Osteocyte (in vitro differentiated cells): ENCODE measurements at places on chromosomes 3 and 15. TPM values are rescaled to one million over a fixed set of nuclear protein-coding genes. Genes with fewer than 3 reads are reported as not detected.

DNA sequence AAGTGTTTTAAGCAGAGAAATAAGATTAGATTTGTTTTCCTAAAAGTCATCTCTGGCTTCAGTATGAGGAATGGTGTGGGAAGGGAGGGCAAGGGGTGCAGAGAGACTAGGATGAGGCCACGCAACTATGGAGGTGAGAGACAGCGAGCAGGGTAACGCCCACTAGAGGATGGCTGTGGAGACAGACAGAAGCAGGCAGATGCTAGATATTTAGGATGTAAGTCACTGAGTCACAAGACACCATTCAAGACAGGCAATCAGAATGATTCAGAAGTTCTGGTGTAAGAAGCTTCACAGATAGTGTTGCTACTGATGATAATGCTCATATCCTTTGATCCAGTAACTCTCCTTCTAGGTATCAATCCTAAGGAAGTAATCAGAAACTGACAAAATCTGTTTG, 19.1 kb downstream of the HSPBAP1 start:
- DNase-seq = no peak
- no peaks in the 10 kb centered on the region for H3K27me3 ChIP-seq
- no peaks in the 10 kb centered on the region for H3K4me1 ChIP-seq
- peaks cover 11% of the 10 kb centered on the region for H3K36me3 ChIP-seq

DNA sequence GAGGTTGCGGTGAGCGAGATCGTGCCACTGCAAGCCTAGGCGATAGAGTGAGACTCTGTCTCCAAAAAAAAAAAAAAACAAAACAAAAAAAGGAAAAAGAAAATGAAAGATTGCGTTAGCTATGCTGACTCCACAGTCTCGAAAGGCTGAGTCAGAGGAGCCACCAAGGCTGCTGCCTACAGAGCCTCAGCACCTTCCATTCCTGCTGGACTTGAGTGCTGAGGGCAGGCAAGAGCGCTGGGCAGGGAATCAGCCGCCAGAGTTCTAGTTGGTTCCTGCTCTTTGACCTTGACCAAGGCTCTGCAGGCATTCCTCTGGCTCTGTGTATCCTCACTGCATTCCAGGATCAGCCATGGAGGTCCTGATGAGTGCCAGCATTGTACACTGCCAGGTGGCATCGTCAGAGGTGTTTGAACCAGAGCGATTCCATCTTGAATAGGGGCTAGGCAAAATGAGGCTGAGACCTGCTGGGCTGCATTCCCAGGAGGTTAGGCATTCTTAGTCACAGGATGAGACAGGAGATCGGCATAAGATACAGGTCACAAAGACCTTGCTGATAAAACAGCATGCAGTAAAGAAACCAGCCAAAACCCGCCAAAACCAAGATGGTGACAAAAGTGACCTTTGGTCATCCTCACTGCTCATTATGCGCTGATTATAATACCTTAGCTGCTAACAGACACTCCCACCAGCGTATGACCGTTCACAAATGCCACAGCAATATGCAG, 5.9 kb downstream of the MESP2 start:
- no peaks in the 10 kb centered on the region for H3K27me3 ChIP-seq
- H3K27ac ChIP-seq = peak overlapping the region; percentile 49
- no peak for DNase-seq
- peaks cover 29% of the 10 kb centered on the region for H3K4me1 ChIP-seq
- H3K4me3 ChIP-seq = no peak overlapping the region
- H3K36me3 ChIP-seq = peaks cover 8% of the 10 kb centered on the region

GRCh38 chr3:32596909-32597369, 26.3 kb upstream of the DYNC1LI1 start:
- no peaks in the 10 kb centered on the region for H3K36me3 ChIP-seq
- H3K27me3 ChIP-seq = no peaks in the 10 kb centered on the region
- H3K27ac ChIP-seq = peak overlapping the region; percentile 50
- H3K4me1 ChIP-seq = peaks cover 33% of the 10 kb centered on the region
- no peak for DNase-seq
- no peak overlapping the region for H3K4me3 ChIP-seq

DNA sequence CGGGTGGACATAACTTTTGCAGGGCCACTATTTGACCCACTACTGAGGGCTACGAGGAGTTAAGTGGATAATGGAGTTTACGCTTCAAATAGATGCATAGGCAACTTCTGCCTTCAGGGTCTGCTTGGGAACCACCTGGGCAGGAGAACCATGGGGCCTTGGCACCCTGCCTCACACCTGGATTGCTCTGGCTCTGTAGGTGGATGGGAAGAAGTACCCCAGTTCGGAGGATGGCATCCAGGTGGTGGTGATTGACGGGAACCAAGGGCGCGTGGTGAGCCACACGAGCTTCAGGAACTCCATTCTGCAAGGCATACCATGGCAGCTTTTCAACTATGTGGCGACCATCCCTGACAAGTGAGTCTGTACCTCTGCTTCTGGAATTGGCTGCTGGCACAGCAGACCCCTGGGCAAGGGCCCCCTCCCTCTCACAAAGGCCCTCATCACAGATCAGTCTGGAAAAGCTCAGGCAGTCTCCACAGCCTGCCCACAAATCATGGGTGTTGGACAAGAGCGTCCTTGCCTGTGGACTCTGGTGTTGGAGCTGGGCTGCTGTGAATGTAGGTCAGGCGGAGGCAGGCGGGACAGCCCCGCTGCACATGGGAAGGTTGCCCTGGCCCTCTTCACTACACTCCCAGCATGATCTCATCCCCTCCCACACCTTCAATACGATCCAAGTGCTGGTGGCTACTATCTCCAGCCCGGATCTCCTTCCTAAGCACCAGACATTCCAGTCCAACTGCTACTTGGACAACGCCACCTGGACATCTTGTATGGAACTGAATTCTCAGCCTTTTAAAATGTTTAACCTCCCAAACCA, 46.7 kb downstream of the MESD start:
- no peak overlapping the region for H3K4me3 ChIP-seq
- peaks cover 5% of the 10 kb centered on the region for H3K4me1 ChIP-seq
- H3K36me3 ChIP-seq = peaks cover 81% of the 10 kb centered on the region
- no peaks in the 10 kb centered on the region for H3K27me3 ChIP-seq
- DNase-seq = no peak

GRCh38 chr3:107013641-107014040, 363.6 kb upstream of the CCDC54 start:
- H3K4me3 ChIP-seq = no peak overlapping the region
- DNase-seq = no peak
- H3K27me3 ChIP-seq = no peaks in the 10 kb centered on the region

DNA sequence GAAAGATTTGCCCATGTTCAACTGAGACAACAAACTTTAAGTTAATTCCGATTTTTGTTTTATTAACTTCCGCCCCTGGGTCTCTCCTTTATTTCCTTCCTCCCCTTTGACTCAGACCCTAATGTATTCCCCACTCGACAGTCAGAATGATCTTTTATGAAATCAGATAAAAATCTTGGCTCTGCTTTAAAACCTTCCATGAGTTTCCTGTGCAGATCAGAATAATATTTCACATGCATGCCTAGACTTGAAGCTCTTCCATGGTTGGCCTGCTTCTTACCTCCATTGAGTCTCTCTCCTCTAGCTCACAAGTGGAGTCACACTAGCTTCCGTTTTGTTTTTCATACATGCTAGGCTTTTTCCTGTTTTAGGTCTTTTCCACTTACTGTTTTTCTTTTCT, 116.8 kb upstream of the SPATA16 start:
- no peak for DNase-seq
- H3K4me3 ChIP-seq = no peak overlapping the region
- no peaks in the 10 kb centered on the region for H3K4me1 ChIP-seq
- H3K27me3 ChIP-seq = peaks cover 13% of the 10 kb centered on the region
- no peaks in the 10 kb centered on the region for H3K36me3 ChIP-seq

DNA sequence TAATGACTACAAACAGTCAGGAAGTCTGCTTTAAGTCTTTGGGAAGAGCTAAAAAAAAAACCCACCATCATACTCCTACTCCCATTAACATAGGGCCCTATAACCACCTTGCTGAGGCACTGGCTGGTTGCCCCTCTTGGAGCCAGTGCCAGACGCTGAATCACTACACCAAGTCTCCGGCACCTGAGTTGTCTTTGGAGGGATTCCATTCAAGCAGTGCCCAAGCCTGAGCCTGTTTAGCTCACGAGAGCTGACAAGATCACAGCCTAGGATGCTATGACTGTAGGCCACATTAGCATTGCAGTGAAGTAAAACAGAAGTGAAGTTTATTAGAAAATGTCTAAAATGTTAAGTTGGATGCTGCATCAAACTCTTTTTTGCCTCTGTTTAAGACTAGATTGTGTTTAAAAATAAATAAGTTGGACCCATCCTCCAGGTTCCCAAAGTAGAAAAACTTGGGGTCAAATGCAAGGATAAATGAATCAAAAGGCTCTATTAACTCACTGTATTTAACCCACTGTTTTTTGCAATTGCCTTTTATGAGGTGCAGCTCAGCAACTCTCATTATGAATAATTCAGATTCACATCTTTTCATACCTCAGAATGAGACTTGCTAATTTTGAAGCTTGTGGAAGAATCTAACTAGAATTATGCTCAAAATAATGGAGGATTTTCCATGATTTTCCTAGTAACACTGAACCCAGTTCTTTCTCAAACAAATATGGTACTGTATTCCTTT, 461.9 kb downstream of the FOXP1 start:
- no peak overlapping the region for H3K4me3 ChIP-seq
- H3K27ac ChIP-seq = no peak overlapping the region
- H3K4me1 ChIP-seq = peaks cover 49% of the 10 kb centered on the region
- H3K36me3 ChIP-seq = peaks cover 12% of the 10 kb centered on the region

DNA sequence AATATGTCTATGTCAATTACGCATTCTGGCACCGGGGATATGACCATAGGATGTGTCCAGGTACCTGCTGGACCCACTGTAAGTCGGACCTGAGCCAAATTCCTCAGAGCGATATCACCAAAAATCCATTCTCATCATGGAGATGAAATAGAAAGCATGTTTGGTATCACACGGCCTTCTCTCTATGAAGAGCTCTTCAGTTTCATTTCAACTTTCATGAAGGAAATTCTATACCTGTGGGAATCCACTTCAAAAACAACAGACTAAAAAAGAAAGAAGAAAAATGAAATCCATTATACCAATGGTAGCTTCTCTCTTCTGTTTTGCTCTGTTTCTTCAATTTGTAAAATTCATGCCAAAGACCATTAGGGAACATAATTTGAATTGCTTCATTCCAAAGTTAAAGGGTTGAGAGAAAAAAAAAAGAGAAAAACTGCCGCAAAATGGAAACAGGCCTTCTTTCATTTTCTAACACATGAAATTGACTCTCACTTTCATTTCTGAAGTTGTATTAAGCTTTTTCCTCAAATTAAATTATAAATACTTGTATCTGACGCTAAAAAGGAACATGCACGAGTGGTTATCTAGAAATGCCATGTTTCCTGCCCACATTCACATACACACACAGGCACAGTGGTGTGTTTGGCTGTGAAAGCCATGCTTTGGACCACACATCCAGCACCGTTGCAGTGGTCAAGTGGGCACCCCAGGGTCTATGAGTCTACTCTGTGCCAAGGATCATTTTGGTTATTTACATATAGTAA, 46.9 kb upstream of the DIPK2A start:
- no peaks in the 10 kb centered on the region for H3K4me1 ChIP-seq
- H3K4me3 ChIP-seq = no peak overlapping the region
- H3K36me3 ChIP-seq = no peaks in the 10 kb centered on the region

DNA sequence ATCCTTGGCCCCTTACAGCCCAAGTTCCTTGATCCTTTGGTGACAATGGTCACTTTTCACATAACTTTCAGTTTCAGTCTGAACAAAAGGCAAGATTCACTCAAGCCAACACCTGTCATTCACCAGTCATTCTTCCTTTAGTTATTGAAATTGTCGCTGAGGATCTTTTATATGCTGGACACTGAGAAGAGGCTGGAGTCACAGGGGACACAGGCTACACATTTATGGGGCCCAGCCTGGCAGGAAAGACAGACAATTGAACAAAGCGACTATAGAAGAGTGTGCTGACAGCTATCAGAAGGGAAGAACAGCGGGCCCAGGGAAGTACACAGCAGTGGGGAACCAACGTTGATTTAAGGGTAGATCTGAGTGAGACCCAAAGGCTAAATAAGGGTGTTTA, 69.8 kb upstream of the PROK2 start:
- no peak for DNase-seq
- H3K4me3 ChIP-seq = no peak overlapping the region
- H3K4me1 ChIP-seq = no peaks in the 10 kb centered on the region
- H3K36me3 ChIP-seq = no peaks in the 10 kb centered on the region
- H3K27me3 ChIP-seq = peaks cover 41% of the 10 kb centered on the region
- no peak overlapping the region for H3K27ac ChIP-seq

GRCh38 chr3:194204042-194204987, 68.4 kb downstream of the HES1 start:
- peaks cover 20% of the 10 kb centered on the region for H3K4me1 ChIP-seq
- peaks cover 54% of the 10 kb centered on the region for H3K27me3 ChIP-seq
- no peak overlapping the region for H3K27ac ChIP-seq
- peak overlapping the region; percentile 42 for H3K4me3 ChIP-seq
- H3K36me3 ChIP-seq = no peaks in the 10 kb centered on the region

DNA sequence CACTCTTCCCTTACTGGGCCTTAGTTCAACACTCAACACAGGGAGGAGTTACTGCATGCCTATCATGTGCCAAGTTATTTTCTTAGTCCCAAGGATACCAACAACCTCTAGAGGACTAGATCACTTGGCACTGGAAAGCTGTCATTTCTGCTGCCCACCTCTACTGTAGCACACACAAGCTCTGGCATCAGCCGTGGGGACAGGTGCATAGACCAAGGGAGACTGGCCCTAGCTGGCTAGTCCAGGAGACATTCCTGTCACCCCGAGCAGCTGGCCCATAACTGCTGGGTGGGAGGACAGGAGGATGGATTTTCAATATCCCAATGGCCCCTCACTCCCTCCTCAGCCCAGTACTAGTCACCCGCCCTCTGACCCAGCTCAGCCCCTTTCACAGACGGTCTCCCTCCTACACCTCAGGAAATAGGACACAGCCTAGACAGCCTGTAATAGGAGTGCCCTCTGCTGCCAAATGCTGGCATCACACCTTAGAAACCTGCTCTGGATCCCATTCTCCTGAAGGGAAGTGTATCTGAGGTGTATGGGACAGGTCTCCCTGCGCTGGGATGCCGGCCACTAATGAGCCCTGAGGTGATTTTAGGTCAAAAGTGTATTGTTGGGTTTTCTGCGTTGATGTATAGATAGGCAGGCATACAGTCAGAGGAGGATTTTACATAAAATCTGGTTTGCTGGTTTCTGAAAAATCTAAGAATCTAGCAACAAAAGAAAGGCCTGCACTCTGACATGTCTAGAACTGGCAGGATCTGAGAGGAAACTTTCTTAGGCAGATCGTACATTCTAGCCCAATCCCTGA, 3.4 kb upstream of the DZIP1L start:
- peaks cover 19% of the 10 kb centered on the region for H3K4me1 ChIP-seq
- H3K4me3 ChIP-seq = no peak overlapping the region
- H3K27ac ChIP-seq = no peak overlapping the region
- no peaks in the 10 kb centered on the region for H3K36me3 ChIP-seq

Gene CYP11A1
- total RNA-seq = not detected in 2 replicates

Gene DNAH1
- 9.4 and 9.7 TPM in 2 replicates for total RNA-seq
